Prostate gland (tissue), 2 donors: ENCODE measurements at places on chromosomes 1 and 21. TPM values are rescaled to one million over a fixed set of nuclear protein-coding genes. Genes with fewer than 3 reads are reported as not detected.

GRCh38 chr1:168601051-168601450 lies 24.6 kb downstream of the XCL1 start:
- no peak overlapping the region for H3K4me3 ChIP-seq
- H3K27me3 ChIP-seq: no peaks in the 10 kb centered on the region
- no peak for DNase-seq
- H3K36me3 ChIP-seq: no peaks in the 10 kb centered on the region

Gene OR4F16
- total RNA-seq: not detected

DNA sequence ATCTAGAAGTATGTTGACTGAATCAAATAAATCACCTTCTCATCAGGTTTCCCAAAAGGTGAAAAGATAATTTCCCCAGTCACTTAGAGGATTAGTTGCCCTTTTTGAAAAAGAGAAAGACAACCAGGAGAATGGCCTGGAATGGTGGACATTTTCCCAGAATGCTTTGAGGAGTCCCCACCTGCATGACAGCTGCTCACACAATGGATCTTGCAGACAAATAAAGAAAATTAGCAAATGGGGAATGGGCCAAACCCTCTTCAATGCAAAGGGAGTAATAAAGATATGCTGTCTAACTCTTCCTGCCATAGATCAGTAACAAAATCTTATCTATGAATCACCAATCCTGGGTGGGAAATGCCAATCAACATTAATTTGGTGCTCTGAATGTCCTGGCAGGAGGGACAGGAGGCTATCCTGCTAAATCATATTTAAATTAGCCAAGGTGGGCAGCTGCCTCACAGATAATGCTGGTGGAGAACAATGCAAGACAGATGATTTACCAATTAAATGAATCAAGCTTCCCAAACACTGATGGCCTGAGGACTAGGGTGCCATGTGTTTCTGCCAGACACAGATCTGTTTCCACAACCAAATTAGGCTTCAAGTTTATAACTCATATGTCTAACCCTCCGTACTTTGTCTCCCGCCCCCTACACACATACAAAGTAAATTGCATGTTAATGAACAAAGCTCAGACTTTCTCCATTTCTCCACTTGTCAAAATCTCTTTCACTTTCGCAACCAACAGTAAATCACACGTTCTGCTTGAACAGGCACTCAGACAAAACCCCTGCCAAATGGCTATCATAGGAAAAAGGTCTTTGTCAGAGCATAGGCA lies 488.0 kb upstream of the PLXNA2 start:
- H3K4me3 ChIP-seq: no peak overlapping the region
- H3K4me1 ChIP-seq: no peaks in the 10 kb centered on the region
- H3K36me3 ChIP-seq: no peaks in the 10 kb centered on the region
- H3K27ac ChIP-seq: no peak overlapping the region

Gene BARHL2
- not detected for total RNA-seq

Gene RUNX3
- total RNA-seq: 3.4 TPM

Gene ASCL5
- not detected for total RNA-seq

Gene SHE
- 5.4 TPM for total RNA-seq

- no peaks in the 10 kb centered on the region for H3K36me3 ChIP-seq
- H3K4me1 ChIP-seq: no peaks in the 10 kb centered on the region
- peaks cover 2% of the 10 kb centered on the region for H3K27me3 ChIP-seq
These were observed 73.5 kb downstream of the KAZN start for GRCh38 chr1:14672005-14672404.

GRCh38 chr1:30232288-30232899 lies 491.0 kb downstream of the MATN1 start:
- no peak overlapping the region for H3K27ac ChIP-seq
- H3K27me3 ChIP-seq: no peaks in the 10 kb centered on the region
- no peak overlapping the region for H3K4me3 ChIP-seq

GRCh38 chr1:92599184-92599583 lies 112.5 kb upstream of the GFI1 start:
- no peak overlapping the region for H3K4me3 ChIP-seq
- H3K36me3 ChIP-seq: no peaks in the 10 kb centered on the region
- DNase-seq: no peak
- no peaks in the 10 kb centered on the region for H3K4me1 ChIP-seq

DNA sequence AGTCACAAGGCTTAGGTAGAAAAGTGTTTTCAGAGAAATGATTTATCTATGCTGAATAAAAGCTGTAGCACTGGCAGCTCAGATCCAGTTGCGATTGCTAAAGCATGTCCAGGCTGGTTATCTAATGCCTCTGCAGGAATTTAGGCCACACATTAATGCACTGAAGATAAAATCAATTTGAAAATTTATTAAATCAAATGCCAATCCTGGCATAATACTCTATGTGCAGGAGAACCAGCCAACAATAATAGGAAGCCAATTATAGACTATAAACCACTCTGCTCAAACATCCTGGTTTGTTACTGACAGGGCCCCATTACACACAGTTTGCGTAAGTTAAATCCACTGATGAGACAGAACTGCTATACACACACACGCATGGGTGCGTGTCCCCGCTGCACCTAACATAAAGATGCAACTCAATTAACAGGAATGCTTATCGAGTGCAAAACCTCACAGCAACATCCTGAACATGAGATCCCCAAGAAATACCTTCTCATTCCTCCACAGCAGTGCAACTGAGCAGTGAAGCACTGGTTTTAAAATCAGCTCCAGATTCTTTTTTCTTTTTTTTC lies 40.6 kb downstream of the PTP4A2 start:
- no peaks in the 10 kb centered on the region for H3K27me3 ChIP-seq
- H3K36me3 ChIP-seq: no peaks in the 10 kb centered on the region
- H3K4me3 ChIP-seq: no peak overlapping the region

Gene MANEAL
- total RNA-seq: 11.2 TPM

GRCh38 chr1:18948913-18949685 lies 7.4 kb downstream of the IFFO2 start:
- no peaks in the 10 kb centered on the region for H3K36me3 ChIP-seq
- no peak overlapping the region for H3K4me3 ChIP-seq
- peak overlapping the region; percentile 84 for H3K27ac ChIP-seq

DNA sequence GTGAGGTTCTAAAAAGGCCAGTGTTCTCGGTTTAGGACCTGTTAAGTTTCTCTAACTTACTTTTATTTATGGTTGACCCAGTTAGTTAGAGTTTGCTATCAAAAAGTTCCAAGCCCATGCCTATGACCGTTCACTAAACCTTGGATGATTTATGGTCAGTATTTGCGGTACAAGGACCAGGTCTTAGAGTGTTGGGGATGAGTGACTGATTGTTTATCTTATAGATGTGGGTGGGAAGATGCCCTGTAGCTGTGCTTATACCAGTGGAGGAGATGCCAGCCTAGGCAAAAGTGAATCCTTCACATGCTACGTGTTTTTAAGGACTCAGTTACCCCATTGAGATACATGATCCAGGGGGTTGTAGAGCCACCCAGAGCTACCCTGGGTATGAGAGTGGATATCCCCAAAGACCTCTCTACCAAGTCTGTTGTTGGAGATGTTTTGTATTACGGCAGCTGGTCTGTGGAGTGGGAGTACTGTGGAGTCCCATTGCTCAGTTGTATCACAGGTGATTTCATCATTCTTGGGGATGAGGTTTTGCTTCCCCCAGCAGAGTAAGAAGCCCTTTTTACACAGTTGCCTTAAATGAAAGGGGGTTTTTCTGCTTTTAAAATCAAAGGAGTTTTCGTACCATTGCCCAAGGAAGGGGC lies 2.1 kb downstream of the SLC22A15 start:
- H3K36me3 ChIP-seq: no peaks in the 10 kb centered on the region
- DNase-seq: no peak
- H3K27ac ChIP-seq: no peak overlapping the region
- H3K4me3 ChIP-seq: no peak overlapping the region

DNA sequence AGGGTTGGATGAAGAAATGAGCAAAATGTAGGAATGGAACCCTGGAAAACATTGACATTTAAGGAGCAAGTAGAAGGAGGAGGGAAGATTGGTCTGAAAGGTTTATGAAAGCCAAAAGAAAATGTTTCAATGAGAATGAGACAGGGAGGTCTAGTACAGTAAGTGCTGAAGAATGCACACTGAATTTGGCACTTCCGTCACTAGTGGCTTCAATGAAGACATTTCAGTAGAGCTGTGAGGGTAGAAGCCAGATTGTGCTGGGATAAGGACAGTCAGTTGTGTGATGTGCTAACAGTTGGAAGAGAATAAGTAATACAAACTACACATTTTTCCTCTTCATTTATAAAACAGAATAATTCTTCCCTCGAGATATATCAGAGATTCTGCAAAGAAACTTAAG lies 17.1 kb downstream of the THEM4 start:
- H3K36me3 ChIP-seq: no peaks in the 10 kb centered on the region
- H3K27me3 ChIP-seq: no peaks in the 10 kb centered on the region
- no peak overlapping the region for H3K27ac ChIP-seq
- H3K4me3 ChIP-seq: no peak overlapping the region

Gene BACE2
- 103 TPM for total RNA-seq

DNA sequence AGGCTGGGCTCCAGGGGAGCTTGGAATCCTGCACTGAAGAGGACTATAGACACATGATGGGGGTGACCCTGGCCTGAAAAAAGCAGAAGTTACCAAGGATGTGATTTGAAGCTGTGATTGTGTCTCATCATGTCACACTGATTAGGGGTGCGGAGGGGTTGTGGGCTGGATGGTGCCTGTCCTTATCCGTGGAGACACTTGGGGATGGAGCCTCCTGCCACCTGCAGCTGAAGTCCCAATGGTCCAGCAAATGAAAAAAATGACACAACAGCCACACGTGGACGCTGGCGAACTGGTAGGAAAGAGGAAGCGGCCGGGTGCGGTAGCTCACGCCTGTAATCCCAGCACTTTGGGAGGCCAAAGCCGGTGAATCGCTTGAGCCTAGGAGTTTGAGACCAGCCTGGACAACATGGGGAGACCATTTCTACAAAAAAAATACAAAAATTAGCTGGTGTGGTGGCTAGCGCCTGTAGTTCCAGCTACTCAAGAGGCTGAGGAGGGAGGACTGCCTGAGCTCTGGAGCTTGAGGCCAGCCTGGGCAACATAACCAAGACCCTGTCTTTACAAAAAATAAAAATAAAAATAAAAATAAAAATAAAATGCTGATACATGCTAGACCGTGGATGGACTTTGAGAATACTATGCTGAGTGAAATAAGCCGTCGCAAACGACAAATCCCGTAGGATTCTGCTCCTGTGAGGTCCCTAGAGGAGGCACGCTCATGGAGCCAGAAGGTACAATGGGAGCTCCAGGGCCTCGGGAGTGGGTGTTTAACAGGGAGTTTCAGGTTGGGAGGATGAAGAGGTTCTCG lies 838 bp upstream of the IBA57 start:
- no peak for DNase-seq
- H3K27me3 ChIP-seq: no peaks in the 10 kb centered on the region
- H3K4me3 ChIP-seq: peak overlapping the region; percentile 67

- no peak for DNase-seq
- no peaks in the 10 kb centered on the region for H3K27me3 ChIP-seq
- H3K27ac ChIP-seq: no peak overlapping the region
- H3K4me1 ChIP-seq: peaks cover 4% of the 10 kb centered on the region
- H3K36me3 ChIP-seq: no peaks in the 10 kb centered on the region
These were observed 2.7 kb downstream of the PRMT2 start for GRCh38 chr21:46637952-46638746.

Gene SLC45A1
- total RNA-seq: 5.2 TPM
